ENCODE measurements at places on chromosomes 6 and 20.

DNA sequence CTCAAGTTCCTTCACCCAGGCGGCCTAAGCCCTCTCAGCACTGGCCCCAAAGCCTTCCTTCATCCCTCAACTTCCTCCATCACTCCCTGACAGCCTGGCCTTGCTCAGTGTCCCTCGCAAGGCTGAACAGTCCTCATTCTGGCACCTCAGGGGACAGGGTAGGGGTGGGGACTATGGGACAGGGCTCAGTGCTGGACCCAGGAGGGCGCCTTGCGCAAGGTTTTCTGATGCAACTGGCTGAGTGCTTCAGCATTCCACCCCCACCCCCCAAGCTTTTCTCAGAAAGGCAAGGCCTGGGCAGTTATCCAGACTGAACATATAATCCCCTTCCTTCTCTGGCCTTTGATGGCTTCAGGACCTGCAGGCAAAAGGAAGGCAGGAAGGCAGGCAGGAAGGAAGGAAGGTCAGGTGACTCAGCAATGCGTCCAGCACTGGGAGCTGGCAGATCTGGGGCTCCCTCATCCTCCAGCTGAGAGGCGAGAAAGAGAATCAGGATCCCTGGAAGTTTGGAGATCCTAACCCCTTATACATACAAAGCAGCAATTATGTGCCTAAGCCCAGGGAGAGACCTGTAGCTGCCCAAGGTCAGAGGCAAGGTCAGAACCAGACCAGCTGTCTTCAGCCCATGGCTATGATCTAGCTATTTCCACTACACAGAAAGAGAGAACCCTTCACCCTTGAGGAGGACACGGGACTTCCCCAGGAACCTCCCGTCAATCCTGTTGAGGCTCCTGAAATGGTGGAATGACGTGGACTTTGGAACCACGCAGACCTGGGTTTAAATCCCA, 8.6 kb upstream of the TRIB3 start:
- no peak for DNase-seq

- no peak for DNase-seq
These were observed 302.3 kb downstream of the TENT5A start for GRCh38 chr6:81450180-81450579.

GRCh38 chr6:134063121-134063965, 10.9 kb upstream of the SLC2A12 start:
- no peak for DNase-seq

- DNase-seq = no peak
These were observed 145.8 kb downstream of the PLCB4 start for GRCh38 chr20:9214685-9215084.

- DNase-seq = no peak
These were observed 11.5 kb downstream of the FOXC1 start for GRCh38 chr6:1621070-1621701.
